ENCODE measurements at places on chromosomes 1 and 21. TPM values are rescaled to one million over a fixed set of nuclear protein-coding genes. Genes with fewer than 3 reads are reported as not detected.

Gene LCA5L
- total RNA-seq = not detected

Gene MAP1LC3C
- not detected for total RNA-seq

Gene HES2
- total RNA-seq = not detected

Gene CYP4A11
- not detected for total RNA-seq

Gene MANEAL
- total RNA-seq = 1.4 TPM

Gene ERICH3
- not detected for total RNA-seq

Gene SLC30A1
- 13.2 TPM for total RNA-seq

Gene C2CD2
- total RNA-seq = 9.4 TPM

Gene TRIM45
- total RNA-seq = 0.50 TPM

Gene FMO5
- 0.60 TPM for total RNA-seq

Gene SAMD13
- 1.2 TPM for total RNA-seq

Gene SH2D2A
- total RNA-seq = 86.0 TPM

Gene TAS1R1
- total RNA-seq = not detected

Gene CATSPERE
- 1.1 TPM for total RNA-seq

Gene S100A8
- 0.94 TPM for total RNA-seq

Gene CAPN9
- not detected for total RNA-seq

Gene PROK1
- not detected for total RNA-seq

Gene GJA9
- total RNA-seq = not detected

Data from activated naive CD8-positive, alpha-beta T cell treated with anti-CD3 and anti-CD28 coated beads, Interleukin-2, amount 10 ng/mL, durations not matched to agents 7 days and 5 days (primary cell).